ENCODE measurements at places on chromosomes 5 and 9.

DNA sequence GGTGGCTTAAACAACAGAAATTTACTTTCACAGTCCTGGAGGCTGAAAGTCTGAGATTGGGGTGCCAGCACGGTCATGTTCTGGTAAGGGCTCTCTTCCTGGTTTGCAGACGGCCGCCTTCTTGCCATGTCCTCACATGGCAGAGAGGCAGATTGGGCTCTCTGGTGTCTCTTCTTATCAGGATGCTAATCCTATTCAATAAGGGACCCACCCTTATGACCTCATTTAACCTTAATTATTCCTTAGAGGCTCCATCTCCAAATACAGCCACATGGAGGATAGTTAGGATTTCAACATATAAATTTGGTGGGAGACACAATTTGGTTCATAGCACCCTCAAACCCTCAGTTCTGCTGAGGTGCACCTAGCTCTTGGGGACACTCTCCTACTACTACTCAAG lies 180.4 kb downstream of the DAB2IP start:
- no peak for DNase-seq

- DNase-seq: no peak
These were observed 82.8 kb downstream of the DCP2 start for GRCh38 chr5:113059232-113060040.

DNA sequence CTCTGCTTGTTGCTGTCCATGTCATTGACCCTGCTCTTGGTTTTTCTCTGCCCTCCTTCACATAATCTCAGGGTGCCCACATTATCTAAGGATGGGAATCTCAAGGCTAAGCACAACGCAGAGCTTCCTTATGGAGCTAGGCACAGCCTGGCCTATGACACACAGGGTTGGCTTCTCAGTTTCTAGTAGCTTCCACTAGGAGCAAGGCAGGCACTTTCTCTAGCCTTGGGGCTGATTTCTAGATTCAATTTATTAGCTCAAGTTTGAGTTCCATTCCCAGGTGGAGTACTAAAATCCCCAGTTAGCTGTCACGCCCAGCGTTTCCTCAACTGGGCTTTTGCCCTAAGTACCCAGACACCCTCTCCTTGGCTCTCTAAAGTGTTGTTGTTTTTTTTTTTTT lies 12.4 kb downstream of the IL4 start:
- DNase-seq: no peak

DNA sequence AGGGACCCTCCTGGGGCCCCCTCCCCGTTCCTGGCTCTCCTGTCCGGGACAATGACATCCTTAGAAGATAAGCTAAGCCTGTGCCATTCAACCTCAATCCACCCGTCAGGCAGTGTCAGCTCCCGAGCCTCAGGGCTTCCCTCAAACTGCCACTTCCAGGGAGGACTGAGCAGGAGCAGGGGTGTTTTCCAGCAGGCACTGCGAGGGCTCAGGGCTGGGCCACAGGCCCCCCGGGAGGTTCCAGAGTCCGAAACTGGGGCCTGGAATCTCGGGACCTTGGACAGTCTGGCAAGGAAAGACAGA lies 26.2 kb downstream of the LHX3 start:
- DNase-seq: no peak

- DNase-seq: no peak
These were observed 30.0 kb downstream of the TGFBR1 start for GRCh38 chr9:99134893-99135341.

GRCh38 chr9:76756268-76756640 lies 8.0 kb upstream of the PCA3 start:
- no peak for DNase-seq

DNA sequence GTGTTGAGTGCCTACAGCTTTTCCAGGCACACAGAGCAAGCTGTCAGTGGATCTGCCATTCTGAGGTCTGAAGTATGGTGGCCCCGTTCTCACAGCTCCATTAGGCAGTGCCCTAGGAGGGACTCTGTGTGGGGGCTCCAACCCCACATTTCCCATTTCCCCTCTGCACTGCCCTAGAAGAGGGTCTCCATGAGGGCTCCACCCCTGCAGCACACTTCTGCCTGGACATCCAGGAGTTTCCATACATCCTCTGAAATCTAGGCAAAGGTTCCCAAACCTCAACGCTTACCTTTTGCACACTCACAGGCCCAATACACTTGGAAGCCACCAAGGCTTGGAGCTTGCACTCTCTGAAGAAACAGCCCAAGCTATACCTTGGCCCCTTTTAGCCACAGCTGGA lies 131.3 kb downstream of the DEPDC1B start:
- no peak for DNase-seq

DNA sequence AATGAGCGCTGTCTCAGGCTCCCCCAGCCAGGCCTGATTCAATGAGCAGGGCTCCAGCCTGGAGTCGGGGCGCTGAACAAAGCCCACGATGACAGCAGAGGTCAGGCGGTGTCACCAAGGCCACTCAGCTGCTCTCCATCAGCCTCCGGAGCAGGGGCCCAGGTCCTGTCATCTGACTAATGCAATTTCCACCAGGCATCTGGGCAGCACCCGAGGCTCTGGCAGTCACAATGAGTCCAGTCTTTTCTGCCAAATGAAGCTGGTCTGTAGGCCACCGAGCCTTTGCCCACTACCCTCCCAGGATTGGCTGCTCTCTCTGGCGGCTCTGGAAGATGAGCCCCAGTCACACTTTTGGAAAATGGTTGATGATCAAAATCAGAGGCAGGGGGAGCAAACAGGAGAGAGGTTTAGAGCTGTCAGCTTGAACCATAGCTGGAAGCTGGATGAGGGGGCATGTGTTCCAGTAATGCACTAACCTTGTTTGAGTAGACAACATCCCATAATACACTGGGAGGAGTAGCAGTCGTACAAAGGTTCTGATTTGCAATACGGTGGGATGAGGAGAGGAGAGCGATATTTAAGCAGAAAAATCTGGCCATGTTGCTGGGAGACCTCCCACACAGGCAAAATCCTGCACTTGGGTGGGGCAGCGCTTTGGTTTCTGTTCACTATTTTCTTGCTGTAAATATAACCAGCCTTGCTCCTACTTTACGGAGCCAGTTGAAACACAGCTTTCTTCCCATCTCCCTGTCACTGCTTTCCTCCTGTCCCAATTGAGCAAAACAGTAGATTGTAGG lies 306.4 kb upstream of the PANK3 start:
- DNase-seq: no peak

- no peak for DNase-seq
These were observed 19.4 kb downstream of the DTWD2 start for GRCh38 chr5:118968925-118969375.

GRCh38 chr5:137223324-137224295 lies 275.5 kb downstream of the SPOCK1 start:
- DNase-seq: no peak

DNA sequence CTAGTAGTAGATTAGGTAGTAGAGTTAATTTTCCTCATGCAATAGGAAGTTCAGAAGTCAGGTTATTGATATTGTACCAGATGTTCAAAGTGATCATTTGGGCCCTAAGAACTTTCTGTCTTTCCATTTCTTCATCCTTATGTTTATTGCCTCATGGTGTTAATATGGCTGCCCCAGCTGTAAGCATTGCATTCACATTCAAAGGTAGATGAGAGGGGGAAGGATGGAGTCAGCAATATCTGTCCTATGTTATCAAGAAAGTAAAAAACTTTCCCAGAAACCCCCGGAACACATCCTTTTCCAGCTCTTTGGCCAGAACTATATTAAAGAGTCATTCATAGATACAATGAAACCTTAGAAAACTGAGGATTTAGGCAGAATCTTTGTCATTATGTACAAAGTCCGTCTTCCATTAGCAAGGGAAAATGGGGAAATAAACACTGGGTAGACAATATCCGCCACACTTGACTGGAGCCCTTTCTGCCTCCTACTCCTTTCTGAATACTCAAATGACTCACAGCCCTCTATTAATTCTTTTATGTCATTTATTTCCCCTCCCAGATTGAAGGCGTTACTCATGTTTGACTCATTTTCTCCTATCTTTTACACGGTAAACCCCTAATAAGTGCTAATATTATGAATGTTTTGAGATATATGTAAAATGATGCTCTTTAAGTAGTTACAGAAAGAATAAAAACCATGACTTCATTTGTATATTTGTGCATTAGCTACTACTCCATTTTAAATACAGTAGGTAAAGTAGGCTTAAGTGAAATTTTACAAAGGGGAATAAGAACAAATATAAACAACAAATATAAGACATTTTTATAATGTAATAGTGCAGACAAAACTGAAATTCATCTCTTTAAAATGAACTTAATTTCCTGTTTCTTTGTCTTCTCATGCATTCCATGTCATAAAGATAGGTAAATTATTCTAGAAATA lies 127.6 kb downstream of the SLF1 start:
- DNase-seq: no peak

- DNase-seq: no peak
These were observed 362.7 kb downstream of the CSNK1G3 start for GRCh38 chr5:123874600-123875201.

DNA sequence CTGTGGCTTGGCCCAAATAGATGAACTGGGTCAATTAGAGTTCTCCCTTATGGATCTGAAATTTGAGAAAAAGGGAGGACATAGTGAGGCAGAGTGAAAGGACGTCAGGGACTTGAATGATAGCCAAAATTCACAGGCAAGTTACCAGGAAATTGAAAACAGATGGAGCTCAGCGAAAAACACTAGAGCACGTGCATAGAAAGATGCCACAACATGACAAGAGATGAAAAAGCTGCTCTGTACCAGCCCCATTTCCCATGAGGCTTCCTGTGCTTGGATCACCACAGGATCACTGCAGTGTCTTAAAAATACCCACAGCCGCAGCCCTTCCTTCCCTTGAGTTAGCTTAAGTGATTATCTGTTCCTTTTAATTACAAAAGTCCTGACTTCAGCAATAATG lies 39.0 kb upstream of the HOMER1 start:
- no peak for DNase-seq

DNA sequence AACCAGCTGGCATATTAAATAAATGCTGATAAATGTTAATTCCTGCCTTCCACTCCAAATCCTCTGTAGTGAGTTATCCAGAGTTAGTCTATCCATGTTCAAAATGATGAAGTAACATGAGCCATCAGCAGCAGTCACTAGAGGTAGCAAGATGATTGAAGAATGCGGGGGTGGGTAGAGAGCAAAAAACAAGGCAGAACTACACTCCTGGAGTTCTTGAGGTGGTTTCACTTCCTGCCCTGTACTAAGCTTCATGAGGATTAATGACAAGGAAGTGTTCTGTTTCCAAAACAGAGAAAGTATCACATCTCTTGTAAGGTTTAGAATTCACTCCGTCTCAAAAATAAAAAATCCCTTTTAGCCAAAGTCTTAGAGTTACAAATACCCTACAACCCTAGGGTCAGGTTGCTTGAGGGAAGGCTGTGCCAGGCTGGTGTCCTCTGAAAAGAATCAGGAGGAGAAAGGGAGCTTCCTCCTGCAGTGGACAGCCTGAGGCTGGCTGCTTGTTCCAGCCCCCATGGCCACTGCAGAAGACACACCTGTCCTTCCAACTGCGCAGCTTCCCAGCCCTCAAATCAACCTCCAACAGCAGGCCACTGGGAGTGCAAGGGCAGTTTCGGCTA lies 180.2 kb downstream of the DENND1A start:
- DNase-seq: no peak

All from stimulated activated CD4-positive, alpha-beta T cell treated with anti-CD3 and anti-CD28 coated beads, Interleukin-1b, Interleukin-23, amount 100 ng/mL, for 48 hours (primary cell).